ENCODE measurements at places on chromosomes 5 and 9. TPM values are rescaled to one million over a fixed set of nuclear protein-coding genes. Genes with fewer than 3 reads are reported as not detected.
A peak's percentile ranks its signal among the peaks of the same experiment; 100 is the strongest.

DNA sequence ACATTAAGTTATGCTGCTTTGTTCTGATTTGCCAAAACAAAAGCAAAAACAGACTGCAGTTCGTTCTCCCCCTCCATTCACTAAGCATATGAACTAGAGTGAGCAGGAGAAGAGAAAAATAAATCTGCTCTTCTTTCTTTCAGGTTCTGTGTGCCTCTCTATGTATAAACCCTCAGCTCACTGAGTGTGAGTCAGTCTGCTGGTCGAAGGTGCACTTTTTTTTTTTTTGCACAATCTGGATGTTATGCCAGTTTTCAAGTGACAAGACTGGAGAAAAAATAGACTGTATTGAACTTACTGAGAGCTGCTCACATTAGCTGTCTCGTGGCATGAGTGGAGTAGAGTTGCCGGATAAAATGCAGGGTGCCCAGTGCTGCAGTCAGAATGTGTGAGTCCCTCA lies 244.6 kb upstream of the ATP10B start:
- no peak for DNase-seq

- peak; percentile 87 for DNase-seq
Observed at GRCh38 chr5:180784497-180785097, 18.0 kb downstream of the MGAT1 start.

SH3GL2 gene
- under 0.01 TPM for total RNA-seq

- no peak for DNase-seq
Observed at GRCh38 chr5:138536215-138536614, 6.8 kb downstream of the ETF1 start.

GRCh38 chr5:164301708-164302107 lies 796.3 kb downstream of the MAT2B start:
- no peak for DNase-seq

DNA sequence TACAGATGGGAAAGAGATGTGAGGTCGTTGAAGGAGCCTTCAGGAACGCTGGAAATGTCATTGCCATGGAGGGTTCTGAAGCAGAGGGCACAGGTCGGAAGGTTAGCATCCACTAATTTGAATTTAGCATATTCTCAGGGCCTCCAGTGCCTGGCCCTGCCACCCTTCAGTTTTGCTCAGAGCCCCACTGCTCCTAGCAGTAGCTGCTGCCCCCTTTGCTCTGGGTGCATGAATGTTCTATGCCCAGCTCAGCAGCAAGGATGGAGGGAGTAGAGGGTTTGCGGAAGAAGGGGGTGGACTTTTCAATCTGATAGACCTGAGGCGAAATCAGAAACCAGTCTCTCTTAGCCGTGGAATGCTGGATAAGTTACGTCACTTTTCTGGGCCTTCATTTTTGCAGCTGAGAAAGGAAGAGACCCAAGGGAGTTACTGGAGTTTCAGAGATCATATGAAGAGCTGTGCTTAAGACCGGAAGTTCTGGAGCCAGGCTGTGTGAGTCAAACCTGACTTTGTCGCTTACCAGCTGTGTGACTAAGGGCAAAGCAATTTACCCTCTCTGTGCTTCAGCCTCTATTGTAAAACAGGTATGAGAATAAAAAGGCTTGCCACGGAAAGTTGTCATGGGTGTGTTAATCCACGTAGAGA lies 133.2 kb upstream of the PANK3 start:
- peak; percentile 97 for DNase-seq

DNA sequence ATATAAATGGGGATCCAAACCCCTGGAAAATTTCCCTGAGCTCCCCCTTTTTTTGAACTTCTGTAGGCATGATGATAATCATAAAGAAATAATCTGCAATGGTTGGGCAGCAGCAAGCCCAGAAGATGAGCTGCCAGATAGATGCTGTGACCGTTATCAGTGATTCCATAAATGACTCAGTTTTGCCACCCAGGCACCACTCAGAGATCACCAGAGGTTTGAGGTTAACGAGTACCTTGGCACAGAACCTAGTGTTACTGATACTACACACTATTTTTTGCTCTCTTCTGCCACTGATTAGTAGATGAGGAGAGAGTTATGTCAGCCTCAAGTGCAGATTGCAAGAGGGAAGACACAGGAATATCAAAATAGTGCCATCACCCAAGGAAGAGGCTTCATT lies 199.3 kb upstream of the PTGER4 start:
- no peak for DNase-seq

- DNase-seq, result peak; percentile 69
Observed at GRCh38 chr9:18906656-18907395, 126.2 kb downstream of the SAXO1 start.

GRHPR gene
- 191 TPM for total RNA-seq

DNA sequence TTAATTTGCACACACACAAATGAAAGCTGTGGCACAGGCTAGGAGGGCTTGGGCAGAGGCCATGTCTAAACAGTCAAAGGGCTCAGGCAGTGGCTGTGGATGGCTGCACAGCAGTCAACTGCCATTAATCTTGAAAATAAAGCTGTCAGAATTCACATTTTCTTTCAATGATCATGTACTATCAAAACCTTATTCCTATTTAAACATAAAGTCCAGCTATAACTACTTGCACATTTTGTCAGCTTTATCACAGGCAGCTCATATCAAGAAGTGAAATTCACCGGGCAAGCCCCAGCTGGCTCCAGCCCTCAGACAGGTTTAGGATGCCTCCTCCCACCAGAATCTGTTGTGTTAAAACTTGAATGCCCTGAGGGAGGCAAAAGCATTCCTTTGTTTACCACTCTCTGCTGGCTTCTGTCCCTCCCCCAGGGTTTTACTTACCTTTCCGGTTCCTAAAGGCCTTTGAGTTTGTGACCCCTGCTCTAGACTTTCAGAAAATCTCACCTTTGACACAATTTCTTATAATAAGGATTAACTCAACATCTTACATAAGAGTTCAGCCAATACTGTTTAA lies 54.9 kb upstream of the GRAMD2B start:
- peak; percentile 25 for DNase-seq

- DNase-seq, result no peak
Observed at GRCh38 chr5:3276896-3277295, 318.7 kb upstream of the IRX1 start.

DNA sequence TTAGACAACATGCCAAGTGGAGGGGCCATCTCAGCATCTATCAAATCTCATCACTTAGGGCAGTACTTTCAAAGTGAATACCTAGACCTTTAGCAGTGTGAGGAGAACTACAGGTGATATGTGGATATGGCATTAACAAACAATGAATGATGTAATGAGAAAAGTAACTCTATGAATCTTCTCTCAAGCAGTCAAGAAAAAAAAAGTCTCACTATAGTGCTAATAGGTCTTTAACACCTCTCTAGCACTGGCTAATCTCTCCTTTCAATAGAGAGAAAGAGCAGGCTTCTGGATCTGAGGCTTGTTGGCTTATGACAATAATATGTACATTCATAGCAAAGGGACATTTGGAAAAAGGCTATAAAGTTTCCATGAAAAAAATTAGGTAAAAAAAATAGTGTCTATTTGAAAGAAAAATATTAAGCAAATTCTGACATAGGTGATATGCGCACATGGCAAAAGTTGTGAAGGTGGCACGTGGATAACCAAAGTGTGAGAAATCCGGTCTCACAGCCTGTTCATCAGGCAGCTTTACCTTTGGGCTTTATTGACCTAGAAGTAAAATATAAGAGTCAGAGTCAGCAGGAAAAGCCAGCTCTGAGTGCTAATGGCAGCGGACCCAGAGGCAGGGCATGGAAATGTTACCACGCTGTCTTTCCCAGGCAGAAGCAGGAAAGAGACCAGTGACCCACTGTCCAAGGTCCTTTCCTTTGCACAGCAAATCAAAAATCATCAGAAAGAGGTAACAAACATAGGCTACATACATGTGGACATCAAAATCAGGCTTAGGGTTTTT lies 203.4 kb downstream of the EFNA5 start:
- DNase-seq, result no peak

DNA sequence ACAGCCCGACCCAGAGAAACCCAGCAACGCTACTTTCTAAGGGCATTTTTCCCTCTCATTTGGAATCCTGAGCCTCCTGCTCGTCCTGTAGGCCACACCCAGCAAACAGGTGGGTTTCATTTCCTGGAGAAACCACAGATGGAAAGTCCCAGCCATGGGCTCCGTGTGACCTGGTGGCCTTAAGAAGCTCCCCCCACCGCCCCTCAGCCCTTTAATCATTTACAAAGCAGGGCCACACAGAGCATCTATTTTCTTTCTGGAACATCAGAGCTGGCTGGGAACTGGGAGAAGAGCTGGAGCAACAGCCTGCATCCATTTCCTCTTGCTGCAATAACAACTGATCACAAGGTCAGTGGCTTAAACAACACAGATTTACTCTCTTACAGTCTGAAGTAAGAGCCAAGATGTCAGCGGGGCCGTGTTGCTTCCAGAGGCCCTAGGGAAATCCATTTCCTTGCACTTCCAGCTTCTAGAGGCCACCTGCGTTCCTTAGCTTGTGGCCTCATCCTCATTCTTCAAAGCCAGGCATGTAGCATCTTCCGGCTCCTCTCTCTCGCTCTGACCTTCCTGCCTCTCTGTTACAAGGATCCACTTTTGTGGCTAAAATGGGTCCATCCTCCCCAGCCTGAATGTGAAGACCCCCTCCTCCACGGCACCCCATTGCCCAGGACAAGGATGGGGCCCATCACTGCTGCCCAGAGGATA lies 40.5 kb downstream of the C9orf50 start:
- DNase-seq, result no peak

TLX3 gene
- not detected for total RNA-seq

DNA sequence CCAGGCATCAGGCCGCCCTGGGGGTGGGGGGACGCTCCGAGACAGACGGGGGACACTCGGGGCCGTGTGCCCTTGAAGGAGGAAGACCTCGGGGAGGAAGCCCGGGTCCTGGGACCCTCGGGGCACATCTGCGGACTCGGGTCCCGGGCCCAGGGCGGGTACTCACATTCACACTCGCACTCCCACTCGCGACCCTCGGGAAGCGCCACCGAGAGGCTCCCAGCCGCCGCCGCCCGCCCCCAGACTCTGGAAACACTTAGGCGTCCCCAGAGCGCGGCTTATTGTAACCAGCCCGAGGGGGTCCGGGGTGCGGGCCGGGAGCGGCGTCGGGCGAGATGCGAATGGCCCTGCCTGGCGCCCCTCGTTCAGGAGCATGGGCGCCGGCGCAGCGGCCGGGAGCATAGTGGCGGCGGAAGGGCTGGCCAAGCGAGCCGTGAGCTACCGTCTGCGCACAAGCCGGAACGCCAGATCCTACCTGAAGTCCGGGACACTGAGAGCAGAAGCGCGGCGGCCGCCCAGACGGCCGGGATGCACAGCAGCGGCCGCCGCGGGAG lies 559 bp downstream of the ROR2 start:
- DNase-seq, result no peak

SPATA31A6 gene
- not detected for total RNA-seq

TMEM215 gene
- not detected for total RNA-seq

GRCh38 chr5:180082633-180083420 lies 11.3 kb upstream of the RNF130 start:
- no peak for DNase-seq

CAPSL gene
- not detected for total RNA-seq

DNA sequence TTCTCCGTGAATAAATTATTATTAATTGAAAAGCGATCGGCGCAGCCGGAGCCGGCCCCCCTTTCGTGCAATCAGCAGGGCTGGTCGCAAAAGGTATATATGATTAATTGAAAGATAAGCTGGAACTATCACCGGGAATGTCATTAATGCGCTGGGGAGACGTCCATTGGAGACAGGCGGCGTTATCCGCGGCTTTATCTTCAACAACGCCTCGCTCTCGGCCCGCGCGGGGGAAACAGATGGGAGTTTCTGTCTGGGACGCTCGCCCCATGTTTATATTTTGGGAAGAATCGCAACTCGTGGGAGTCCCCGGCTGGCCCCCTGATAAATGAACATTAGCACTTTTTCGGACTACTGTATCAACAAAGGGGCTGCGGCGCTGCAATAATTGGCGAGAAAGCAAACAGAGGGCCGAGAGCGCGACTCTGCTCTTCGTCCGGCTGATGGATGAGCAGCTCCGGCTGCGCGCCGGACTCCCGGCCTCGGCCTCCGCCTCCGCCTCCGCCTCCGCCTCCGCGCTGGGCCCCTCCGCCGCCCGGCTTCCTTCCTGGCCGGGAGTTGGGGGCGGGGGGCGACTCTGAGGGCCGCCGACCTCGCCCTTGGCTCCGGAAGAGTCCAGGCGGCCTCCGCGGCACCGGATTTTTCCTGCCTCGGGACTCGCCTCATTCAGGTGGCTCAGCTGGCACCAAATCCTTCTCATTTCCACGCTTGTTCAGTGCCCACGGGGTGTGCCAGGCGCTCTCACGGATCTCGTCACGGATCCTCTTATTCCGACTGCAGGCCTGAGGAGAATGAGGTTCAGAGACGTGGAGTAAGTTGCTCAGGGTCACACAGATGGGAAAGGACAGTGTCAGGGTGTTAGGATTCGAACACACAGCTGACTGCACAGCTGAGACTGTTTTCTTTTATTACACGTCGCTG lies 3.6 kb upstream of the NKX2-5 start:
- no peak for DNase-seq

- DNase-seq, result no peak
Observed at GRCh38 chr5:143931476-143931875, 119.5 kb downstream of the HMHB1 start.

GRCh38 chr5:156153602-156154001 lies 173.4 kb upstream of the SGCD start:
- DNase-seq, result no peak

GRCh38 chr5:149072376-149072775 lies 9.5 kb upstream of the SH3TC2 start:
- DNase-seq, result no peak

GRCh38 chr9:117815315-117815714 lies 111.1 kb downstream of the TLR4 start:
- no peak for DNase-seq

DNA sequence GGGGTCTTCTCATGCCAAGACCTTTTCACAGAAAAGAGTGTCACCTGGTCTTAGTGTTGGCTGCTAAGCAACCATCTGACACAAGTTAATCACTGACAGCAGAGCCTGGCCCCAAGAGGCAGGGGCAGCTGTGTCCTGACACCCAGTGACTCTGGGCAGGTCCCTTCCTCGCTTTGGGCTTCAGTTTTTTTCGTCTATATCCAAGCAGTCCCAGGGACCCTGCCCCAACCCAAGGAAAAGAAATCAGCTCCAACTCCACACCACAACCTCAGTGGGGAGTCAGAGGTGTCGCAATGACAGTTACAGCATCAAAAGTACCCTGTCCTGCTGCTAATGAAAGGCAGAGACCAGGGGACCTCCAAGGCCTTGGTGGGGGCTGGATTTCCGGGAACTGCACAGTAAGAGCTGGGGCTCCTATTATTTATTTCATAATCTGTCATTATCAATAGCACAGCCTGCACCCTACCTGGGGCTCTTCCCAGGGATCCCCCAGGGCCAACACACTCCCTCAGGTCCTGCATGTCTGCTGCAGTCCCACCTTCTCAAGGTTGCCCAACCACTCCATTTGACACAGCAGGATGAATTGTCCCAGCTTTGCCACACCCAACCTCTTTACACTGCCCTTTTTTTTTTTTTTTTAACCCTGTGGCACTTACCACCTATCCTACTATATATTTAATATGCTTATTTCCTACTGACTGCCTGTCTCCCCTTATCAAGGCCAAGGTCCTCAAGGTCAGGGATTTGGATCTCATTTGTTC lies 9.4 kb downstream of the ANKS6 start:
- DNase-seq, result no peak

Data from IMR-90 (cell line).